Smooth muscle cell of bladder (primary cell): ENCODE measurements at places on chromosomes 13 and 19. TPM values are rescaled to one million over a fixed set of nuclear protein-coding genes. Genes with fewer than 3 reads are reported as not detected.

The CACNG7 gene
- 1.3 and 1.6 TPM in 2 replicates for total RNA-seq

The ZNF665 gene
- 4.4 and 5.7 TPM in 2 replicates for total RNA-seq

The ANKRD24 gene
- 1.1 and 2.6 TPM in 2 replicates for total RNA-seq

The PCP2 gene
- not detected in 2 replicates for total RNA-seq

The DACT3 gene
- 2.4 and 4.0 TPM in 2 replicates for total RNA-seq

The PABPC3 gene
- 0.09 and 0.14 TPM in 2 replicates for total RNA-seq

The SIGLEC8 gene
- not detected in 2 replicates for total RNA-seq

The NALCN gene
- total RNA-seq = 5.1 and 11.6 TPM in 2 replicates

The COMP gene
- total RNA-seq = 1.3 and 5.7 TPM in 2 replicates

The URAD gene
- not detected in 2 replicates for total RNA-seq

The ZNF229 gene
- total RNA-seq = 12.2 and 13.5 TPM in 2 replicates

The BEST2 gene
- not detected in 2 replicates for total RNA-seq

The SERPINE3 gene
- total RNA-seq = not detected in 2 replicates

The VMAC gene
- 6.3 and 6.7 TPM in 2 replicates for total RNA-seq

The F10 gene
- total RNA-seq = 10.7 and 21.6 TPM in 2 replicates

The TEX26 gene
- total RNA-seq = 0.14 and 0.18 TPM in 2 replicates

The TTYH1 gene
- not detected in 2 replicates for total RNA-seq

The ZNF439 gene
- total RNA-seq = 5.8 and 6.0 TPM in 2 replicates

The TNNI3 gene
- 0.18 TPM in 1 of 2 replicates, not detected in the other for total RNA-seq

The FUT6 gene
- not detected in 2 replicates for total RNA-seq

The NRTN gene
- total RNA-seq = 0.14 and 0.18 TPM in 2 replicates

The GPR108 gene
- total RNA-seq = 50.2 and 52.2 TPM in 2 replicates

The CGB1 gene
- not detected in 2 replicates for total RNA-seq

The PRSS57 gene
- total RNA-seq = not detected in 2 replicates

The CD177 gene
- 0.09 TPM in 1 of 2 replicates, not detected in the other for total RNA-seq

The CGB2 gene
- not detected in 2 replicates for total RNA-seq

The ELSPBP1 gene
- total RNA-seq = not detected in 2 replicates

The GARIN5A gene
- total RNA-seq = 0.09 and 0.28 TPM in 2 replicates

The KIR2DL3 gene
- total RNA-seq = not detected in 2 replicates

The HPN gene
- under 0.01 and 0.18 TPM in 2 replicates for total RNA-seq

The GFY gene
- total RNA-seq = not detected in 2 replicates

The C13orf42 gene
- not detected in 2 replicates for total RNA-seq

The ZNF383 gene
- total RNA-seq = 5.5 and 6.0 TPM in 2 replicates

The NLRP11 gene
- total RNA-seq = not detected in 2 replicates

The NLRP7 gene
- total RNA-seq = not detected in 2 replicates

The CPB2 gene
- total RNA-seq = not detected in 2 replicates

The SGCG gene
- 12.5 and 15.1 TPM in 2 replicates for total RNA-seq

The CABP5 gene
- total RNA-seq = not detected in 2 replicates
